Ammon's horn (tissue), 1 donor: ENCODE measurements at places on chromosomes 11 and 22.

DNA sequence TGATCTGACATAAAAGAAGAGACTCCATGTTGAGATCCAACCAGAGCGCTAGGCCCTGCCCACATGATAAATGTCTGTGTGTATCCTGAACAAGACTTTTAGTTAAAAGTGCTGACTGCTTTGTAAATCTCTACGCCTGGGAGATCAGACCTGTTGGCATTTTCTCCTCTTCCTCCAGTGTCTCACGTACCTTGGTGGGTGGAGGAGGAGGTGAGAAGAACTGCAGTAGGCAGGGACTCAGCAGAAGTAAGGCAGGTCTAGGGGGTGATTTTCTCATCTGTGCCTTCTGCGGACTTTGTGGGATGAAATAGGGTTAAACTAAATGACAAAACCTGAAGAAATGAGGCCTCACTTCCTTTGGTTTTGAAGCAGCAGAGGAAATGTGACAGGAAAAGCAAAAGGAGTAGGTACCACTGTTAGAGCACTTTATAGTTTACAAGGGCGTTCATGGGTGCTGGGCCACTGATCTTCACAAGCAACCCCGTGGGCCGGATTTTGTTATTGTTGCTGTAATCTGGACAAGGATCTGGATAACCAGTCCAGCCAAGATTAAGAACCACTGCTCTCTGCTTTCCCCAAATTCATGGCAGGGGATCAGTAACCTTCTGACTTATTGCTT lies 36.7 kb upstream of the PLET1 start:
- no peak for DNase-seq

GRCh38 chr11:15638386-15638787 lies 523.7 kb downstream of the INSC start:
- no peak for DNase-seq

GRCh38 chr11:116173506-116173905 lies 599.3 kb downstream of the BUD13 start:
- DNase-seq = no peak

- peak; percentile 11 for DNase-seq
Observed at GRCh38 chr11:129141748-129142523, 50.2 kb downstream of the ARHGAP32 start.

DNA sequence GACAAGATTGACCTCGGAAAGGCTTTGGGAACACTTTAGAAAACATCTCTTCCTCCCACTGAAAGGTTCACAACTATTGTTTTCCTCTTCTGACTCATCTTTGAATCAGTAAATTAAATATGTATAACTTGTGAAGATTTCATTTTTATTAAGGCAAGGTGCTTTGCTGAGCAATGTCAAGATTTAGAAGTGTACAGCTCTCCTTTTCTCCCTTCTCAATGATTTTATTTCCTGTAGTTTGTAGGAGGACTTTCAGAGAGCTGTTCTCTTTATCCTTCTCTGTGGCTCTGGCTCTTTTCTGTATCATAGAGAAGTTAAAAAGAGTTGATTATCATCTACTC lies 594.2 kb downstream of the METTL15 start:
- no peak for DNase-seq

DNA sequence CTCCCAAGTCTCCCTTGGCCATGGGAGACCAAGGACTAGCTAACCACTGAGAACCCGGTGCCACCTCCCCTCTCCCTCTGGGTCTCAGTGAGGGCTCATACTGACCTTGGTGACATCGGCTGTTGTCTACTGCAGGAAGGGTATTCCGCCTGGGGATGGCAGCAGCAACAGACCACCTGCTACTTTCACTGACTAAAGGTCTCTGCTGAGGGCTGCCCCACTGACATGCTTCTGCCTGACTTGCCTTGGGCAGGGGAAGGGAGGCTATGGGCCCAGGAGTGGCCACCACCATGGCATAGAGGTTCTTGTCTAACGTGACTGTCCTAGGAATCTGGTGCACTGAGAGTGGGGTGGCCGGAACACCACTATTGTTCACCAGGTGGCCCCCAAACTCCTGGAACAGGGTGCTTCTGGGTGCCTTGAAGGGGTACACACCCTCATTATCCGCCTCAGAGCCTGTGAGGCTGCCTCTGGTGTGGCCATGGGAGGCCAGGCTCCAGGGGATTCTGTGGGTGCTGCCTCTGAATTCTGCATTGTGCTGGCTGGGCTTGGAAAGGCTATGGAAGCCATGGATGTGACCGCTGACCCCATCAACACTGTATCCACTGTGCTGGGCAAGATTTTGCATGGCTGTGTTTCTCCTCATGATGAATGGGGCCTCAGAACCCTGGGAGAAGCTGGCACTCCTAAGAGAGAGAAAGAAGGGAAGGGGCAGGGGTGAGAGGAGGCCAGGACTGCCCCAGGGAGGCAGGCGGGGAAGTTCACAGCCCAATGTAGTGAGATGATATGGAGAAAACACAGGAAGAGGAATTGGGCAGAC lies 38.3 kb downstream of the GAB4 start:
- DNase-seq = no peak

GRCh38 chr22:44711690-44712555 lies 9.9 kb downstream of the PRR5 start:
- no peak for DNase-seq

DNA sequence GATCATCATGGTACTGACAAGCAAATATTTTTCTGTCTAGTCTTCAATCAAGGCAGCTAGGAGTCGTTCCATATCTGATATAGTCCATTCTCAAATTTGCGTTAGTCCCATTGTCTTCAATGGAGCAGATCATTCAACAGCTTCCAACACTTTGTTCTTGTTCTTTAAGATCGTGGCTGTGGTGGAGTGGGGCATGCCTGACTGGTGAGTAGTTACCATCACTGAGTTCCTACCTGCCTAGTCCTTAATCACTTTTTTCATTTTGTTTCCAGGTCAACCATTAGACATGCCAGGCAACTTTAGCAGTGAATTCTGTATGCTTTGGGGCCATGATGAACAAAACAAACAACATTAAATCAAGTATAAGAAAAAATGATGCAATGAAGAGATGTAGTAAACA lies 693.1 kb upstream of the KIRREL3 start:
- DNase-seq = no peak
